ENCODE measurements at places on chromosomes 4 and X.

DNA sequence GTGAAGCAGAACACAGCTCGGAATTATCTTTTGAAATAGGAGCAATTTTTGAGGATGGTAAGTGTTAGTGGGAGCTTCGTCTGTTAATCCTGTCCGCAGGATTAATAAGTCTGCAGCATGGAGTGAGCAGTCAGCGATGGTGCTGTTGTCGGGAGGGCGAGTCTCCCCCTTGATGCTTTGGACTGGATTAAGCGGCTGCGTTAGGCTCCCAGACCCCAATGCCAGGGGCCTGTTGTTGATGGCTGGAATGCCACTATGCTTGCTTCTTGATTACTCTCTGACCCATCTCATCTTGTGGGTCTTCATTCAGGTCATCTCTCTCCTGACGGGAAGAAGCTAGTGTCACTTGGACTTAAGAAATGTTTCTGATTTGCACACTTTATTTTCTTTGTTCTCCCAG lies 332.6 kb downstream of the ARHGAP10 start:
- DNase-seq: no peak

GRCh38 chrX:100417681-100418080 lies 7.6 kb upstream of the PCDH19 start:
- no peak for DNase-seq

GRCh38 chr4:108774809-108775530 lies 12.1 kb upstream of the ETNPPL start:
- no peak for DNase-seq

DNA sequence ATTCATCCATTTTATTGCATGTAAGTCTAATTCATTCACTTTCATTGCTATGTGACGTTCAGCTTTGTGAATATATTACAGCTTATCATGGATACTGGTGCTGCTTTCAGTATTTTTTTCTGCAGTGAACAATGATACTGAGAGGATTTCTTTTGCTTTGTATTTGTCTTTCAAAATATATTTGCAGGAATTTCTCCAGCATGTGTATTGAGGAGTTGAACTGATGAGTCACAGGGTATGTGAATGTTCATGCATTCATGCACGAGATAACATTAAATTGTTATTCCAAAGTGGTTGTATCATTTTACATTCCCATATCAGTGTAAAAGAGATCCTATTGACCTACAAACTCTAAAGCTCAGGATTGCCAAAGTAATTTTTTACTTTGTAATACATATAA lies 283.8 kb upstream of the ARSJ start:
- peak; percentile 25 for DNase-seq

DNA sequence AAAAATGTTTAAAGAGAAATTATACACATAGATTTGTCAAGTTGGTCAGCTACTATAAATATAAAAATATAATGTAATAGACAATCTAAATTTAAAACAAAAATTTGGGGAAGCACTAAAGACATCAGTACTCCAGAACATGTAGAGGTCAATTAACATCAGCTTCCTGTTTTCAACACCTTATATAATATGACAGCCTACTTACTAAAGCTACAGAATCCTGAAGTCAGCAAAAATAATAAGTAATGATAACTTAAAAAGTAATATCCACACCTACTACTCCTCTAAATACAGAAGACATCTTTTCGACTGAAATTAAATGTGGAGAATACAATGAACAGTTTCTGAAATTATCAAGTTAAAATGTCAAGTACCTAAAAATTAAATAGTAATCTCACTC lies 118.6 kb downstream of the LRBA start:
- no peak for DNase-seq

DNA sequence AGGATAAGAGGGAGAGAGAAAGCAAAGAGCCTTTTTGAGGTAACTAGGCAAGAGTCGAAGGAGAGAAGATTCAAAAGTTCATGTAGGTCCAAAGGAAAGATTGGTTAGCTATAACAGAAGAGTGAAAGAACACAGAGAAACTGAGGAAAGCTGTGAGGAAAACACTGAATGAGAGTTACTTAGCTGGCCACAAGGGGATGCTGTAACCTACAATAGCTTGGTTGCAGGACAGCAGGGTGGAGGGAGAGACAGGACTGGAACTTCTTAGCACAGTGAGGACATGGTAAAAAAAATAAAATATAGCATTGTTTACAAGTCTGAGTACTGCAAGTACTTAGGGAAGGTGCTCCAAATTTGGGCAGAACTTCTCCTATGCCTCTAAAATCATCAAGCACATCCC lies 48.3 kb downstream of the RAI2 start:
- DNase-seq: no peak

GRCh38 chr4:106628586-106629267 lies 260.1 kb upstream of the GIMD1 start:
- DNase-seq: no peak

GRCh38 chrX:19225909-19226308 lies 103.6 kb upstream of the ADGRG2 start:
- DNase-seq: peak; percentile 37

- no peak for DNase-seq
These were observed 5.0 kb downstream of the FAM114A1 start for GRCh38 chr4:38872620-38873019.

- DNase-seq: no peak
These were observed 96.2 kb upstream of the APOOL start for GRCh38 chrX:84907324-84907968.

GRCh38 chrX:2262668-2263055 lies 238.1 kb downstream of the DHRSX start:
- no peak for DNase-seq

DNA sequence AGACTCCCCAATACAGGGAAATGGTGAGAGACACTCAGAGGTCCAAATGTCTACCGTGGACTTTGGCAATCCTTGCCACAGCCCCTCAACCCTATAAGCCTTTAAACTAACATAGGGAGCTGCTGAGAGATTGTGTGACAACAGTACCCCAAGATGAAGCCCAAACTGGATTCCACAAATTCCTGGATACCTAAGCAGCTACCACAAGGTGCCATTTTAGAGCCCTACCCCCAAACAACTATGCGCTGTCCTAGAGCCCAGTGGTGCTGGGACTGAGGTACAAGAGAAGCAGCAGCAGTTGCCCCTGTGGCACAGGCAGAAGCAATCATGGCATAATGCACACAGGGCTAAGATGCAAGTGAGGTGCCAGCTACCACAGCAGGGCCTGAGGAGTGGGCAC lies 2.7 kb upstream of the TMPRSS11F start:
- DNase-seq: no peak

GRCh38 chr4:150133605-150134004 lies 55.4 kb downstream of the DCLK2 start:
- DNase-seq: no peak

DNA sequence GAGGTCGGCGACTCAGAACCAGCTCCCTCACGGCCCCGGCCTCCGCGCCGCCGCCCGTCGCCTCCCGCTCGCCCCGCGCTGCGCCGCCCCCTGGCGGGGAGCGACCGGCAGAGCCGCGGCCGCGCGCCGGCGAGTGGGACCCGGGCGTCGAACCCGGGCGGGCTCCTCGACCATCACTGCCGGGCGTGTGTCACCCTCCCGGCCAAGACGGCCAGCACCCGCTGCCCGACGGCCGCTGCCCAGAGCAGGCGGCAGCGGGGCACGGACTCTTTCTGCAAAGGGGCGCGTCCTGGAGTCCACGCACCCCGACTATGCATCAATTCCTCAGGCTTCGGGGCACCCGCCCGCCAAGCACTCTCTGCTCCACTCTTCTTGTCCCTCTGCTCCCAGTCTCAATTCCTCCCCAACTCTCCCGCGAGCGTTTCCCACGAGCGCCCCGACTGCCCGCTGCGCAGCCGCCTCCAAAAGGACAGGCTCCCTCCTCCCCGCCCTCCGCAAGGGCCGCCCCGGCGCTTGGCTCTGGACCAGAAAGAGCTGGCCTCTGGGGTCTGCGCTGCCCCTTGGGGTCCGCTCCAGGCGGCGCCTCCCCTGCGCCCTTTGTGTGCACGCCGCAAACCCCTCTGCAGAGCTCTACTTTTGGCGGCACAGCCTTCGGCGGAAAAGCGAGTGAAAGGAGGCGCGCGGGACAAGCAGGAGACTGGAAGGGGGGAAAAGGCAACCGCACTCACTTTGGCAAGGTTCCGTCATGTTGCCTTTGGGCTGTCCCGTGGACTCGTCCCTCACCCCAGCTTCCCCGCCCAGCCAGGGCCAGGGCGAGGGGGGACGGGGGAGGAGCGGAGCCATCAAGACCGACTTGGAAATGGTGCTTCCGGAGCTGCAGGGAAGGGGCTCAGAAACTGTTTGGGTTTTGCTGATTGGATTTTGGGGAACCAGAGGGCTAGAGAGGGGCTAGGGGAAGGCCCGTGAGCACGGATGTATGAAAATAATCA lies 1.0 kb downstream of the PDE5A start:
- DNase-seq: no peak

DNA sequence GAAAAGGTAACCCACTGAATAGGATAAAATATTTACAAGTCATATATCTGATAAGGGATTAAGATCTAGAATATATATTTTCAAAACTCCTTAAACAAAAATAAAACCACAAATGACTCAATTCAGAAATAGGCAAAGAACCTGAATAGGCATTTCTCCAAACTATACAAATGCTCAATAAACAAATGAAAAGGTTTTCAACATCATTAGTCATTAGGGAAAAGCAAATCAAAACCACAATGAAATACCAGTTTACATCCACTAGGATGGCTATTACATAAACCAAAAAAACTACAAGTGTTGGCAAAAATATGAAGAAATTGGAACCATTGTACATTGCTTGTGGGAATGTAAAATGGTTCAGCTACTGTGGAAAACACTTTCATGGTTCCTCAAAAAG lies 167.0 kb upstream of the GALNT7 start:
- no peak for DNase-seq

DNA sequence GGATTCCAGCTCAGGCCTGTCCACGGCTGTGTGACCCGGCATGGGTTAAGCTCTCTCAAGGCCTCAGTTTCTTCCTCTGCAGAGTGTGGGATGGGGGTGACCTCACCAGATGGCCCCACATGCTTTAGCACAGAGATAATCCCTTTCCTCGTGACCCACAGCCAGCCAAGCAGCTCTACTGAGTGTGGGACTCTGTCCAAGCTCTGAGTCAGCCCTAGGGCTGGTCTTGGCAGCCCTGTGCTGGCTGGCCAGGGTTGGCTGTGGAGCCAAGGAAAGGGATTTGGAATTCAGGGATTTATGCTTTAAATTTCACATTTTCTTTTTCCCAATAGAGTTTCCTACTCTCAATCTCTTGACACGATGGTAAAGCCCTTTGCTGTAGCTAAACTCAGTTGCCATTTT lies 19.7 kb upstream of the SPON2 start:
- peak; percentile 90 for DNase-seq

DNA sequence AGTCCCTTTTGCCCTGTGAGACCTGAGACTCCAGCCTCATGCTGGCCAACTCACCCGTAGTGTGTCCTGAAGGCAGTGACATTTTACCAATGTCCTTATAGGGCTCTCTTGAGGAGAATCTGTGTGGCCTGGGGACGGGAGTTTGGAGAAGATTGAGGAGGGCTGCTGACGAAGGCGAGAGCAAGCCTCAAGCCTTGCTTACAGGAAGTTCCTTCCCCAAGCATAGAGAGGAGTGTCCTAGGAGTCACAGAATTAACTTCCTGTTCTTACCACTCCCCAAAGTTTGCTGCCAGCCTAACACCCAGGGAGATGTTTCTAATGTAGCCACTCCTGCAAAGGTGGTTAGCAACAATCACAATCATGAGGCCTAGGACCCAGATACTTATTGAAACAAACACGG lies at the start of gene NXF3:
Gene NXF3, minus strand, starts transcription at position 202 of the 400 bp plus-strand sequence. Its CDS starts 120 bp downstream, at position 82.
- no peak for DNase-seq

DNA sequence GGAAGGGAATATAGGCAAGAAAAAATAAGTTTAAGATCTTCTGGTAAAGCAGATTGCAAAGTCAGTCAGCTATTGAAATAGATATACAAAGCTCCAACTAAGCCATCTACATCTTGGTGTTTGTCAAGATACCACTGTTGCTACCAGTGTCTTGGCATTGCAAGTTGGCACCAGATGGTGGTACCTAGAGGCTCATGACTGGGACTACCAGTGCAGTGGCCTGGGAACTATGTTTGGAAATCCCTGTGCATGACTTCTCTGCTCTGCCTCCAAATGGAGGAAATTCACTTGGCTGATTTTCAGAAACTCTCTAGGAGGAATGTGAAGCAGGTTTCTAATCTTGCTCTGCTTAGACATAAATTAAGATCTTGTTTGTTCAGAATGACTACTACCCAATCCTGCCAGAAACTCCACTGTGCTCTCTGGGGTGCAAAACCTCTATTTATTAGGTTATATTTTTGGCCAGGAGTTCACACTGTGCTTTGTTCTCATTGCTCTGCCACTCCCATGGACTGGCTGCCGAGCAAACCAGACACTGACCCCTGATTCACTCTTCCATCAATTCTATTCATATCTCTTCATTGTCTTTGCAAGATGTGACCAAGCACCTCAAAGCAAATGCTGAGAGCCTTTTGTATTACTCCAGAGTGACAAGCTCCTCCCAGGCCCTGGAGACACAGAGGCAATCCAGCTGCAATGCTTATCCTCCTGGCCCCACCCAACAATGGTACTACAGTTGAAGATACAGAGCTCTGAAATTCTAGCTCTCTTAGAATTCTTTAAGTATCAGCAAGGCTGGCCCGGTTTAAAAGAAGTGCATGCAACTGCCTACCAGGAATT lies 272.3 kb upstream of the FGF16 start:
- DNase-seq: peak; percentile 54

DNA sequence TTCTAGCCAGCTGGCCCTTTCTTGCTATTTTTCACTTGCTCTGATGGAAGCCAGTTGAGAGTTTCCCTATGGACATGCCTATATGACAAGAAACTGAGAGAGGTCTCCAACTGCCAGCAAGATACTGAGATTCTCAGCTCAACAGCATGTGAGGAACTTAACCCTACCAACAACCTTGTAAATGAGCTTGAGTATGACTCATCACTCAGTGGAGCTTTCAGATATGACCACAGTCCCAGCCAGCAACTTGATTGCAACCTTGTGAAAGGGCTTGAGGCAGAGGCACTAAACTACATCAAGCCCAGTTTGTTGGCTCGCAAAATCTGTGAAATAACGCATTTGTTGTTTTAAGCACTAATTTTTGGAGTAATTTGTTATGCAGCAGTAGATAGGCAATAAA lies 175.8 kb downstream of the COMMD8 start:
- DNase-seq: peak; percentile 29

DNA sequence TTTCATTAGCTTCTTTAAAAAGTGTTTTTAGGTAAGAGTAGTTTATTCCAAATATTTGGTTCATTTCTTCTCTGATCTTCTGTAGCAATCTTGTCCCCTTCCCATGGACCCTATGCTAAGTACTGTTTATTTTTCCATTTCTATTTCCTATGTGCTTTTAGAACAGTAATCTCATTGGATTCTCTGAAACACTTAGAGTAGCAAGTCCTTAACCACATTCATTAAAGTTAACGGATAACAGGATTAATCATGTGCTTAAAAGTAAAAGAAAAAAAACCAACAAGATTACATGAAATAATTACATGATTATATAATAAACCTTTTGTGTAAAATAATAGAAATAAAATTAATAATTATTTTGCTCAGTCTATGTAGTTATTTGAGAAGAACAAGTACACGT lies 929.7 kb downstream of the C4orf33 start:
- DNase-seq: no peak

DNA sequence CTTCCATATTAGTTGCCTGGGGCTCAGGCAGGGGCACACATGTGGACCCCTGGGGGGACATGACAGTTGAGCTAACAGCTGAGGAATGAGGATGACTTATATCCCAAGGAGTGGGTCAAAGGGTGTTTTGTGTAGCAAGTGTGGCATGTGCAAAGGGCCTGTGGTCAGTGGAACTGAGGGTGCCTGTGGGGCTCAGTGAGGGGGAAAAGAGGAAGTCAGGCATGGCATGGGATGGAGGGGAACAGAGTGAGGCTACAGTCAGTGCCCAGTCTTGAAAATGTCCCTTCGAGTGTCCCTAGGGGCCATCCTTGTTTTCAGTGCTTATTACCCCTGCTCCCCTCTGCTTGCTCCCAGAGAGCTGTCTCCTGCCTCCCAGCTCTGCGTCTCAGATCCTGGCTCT lies 64.3 kb upstream of the CD99 start:
- DNase-seq: no peak

GRCh38 chrX:124476562-124476961 lies 130.2 kb downstream of the SH2D1A start:
- DNase-seq: no peak

All from RCC 7860 (cell line).